ENCODE measurements at places on chromosomes 7 and 10.

GRCh38 chr10:88545359-88545758, 37.8 kb downstream of the RNLS start:
- no peak for DNase-seq

DNA sequence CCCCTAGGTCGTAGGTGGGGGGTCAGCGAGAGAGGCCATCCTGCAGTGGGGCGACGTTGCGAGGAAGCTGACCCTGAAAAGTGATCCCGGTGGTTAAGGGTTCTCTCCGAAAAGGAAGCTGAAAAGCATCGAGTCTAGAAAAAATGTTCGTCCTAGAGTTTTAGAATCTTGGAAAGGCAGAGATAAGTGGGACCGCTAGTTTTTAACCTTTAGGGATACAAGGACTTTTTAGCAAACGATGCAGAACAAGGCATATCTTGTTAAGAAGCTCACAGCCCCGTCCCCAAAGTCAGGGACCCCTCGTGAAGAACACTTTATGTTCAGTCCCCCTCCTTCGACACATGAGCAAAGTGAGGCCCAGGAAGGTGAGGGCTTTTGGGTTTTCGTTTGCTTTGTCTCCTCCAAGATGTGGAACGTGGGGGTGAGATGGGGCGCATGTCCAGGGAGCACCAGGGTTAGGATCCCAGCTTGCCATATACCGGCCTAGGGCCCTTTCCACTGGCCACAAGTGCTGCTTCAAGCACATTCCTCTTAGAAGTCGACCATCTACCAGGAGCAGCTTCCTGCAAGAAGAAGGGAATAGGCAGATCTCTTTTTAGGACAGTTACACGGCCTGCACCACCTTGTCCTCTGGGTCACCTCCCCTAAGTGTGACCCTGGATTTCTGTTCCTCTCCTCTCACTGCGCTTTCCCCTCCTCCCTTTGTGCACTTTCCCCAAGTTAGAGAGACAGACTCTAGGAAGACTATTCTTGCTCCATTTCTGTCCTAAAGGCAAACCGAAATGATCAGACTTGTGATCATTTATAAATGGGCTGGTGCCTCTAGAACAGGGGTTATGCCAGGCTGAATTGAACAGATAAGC, 969 bp downstream of the SLC35G1 start:
- no peak for DNase-seq

DNA sequence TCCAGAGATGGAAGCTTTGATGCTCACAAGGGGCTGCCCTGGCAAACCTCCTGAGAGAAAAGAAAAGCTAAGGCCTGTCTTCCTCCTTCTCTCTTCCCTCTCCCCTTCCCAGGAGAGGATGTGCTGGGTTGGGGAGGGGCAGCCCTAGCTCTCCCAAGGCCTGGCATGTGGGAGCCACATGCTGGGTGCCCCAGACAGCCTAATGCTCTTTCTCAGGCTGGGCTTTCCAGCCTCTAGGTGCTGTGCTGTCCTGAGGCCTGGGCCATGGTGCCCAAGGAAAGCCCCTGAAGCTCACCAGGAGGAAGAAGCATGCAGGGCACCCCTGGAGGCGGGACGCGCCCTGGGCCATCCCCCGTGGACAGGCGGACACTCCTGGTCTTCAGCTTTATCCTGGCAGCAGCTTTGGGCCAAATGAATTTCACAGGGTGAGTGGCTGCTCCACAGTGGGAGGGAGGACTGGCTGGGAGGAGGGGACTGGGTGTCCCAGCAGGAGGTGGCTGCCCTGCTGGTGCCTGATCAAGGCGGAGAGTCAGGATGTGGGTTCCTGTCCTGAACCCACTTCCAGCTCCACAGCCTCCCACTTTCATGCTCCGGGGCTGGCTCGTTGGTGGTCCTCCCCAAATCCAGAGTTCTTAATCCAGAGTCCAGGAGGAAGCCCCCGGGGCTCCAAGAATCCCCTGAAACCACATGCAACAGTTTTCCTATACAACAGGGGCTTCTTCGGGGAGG, 1.7 kb downstream of the CPA5 start:
- no peak for DNase-seq

- DNase-seq = no peak
Observed at GRCh38 chr10:119026301-119027110, 3.0 kb upstream of the NANOS1 start.

GRCh38 chr7:79523436-79523835, 70.0 kb upstream of the MAGI2 start:
- DNase-seq = no peak

DNA sequence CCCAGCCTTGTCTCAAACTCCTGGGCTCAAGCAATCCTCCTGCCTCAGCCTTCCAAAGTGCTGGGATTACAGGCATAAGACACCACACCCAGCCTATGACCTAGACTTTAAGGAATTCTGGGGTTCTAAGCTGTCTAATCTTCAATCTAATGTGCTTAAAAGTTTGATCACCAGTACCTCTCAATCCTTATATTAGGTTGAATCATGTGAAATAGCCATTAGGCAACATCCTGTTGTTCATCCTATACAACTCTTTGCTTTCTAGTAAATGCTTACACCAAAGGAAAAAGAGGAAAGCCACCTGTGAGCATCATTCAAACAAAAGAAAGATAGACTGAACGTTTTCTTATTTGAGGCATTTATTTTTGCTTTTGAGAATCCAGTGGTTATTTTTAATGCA, 56.0 kb downstream of the ATOH7 start:
- no peak for DNase-seq

- no peak for DNase-seq
Observed at GRCh38 chr10:114879093-114879492, 57.5 kb downstream of the FHIP2A start.

DNA sequence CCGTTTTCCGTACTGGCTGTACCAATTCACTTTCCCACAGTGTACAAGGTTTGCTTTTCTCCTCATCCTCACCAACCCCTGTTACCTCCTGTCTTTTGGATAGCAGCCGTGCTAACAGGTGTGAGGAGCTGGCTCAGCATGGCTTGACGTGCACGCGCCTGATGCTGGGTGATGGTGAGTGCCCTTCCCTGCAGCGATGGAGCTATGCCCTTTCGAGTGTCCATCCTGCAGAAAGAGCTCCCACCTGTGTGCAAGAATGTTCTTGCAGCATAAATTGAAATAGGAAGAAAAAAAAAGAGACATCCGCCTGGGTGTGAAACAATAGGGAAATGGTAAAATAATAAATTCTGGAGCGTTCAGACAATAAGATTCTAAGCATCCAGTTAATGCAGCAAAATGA, 9.5 kb upstream of the UBE3C start:
- no peak for DNase-seq

- no peak for DNase-seq
Observed at GRCh38 chr10:76287856-76288255, 856.4 kb downstream of the LRMDA start.

- no peak for DNase-seq
Observed at GRCh38 chr7:120760050-120760449, 97.9 kb downstream of the TSPAN12 start.

- DNase-seq = no peak
Observed at GRCh38 chr10:129171812-129172211, 295.2 kb upstream of the MGMT start.

DNA sequence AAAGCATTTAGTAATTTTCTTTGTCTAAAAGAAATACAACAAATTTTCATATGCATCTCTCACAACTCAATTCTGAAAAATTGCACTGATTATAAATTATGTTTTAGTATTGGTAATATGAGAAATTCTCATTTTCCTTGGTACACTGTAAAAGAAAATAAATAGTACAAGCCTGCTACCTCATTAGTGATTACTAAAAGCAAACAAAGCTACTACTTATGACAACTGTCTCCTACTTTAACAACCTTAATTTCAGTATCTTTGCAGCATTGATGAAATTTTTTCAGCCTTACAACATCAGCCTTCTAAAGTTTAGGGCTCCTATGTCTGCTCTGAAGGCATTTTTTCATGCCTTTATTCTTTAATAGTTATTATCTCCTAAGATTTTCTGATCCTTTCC, 65.7 kb downstream of the MINDY3 start:
- DNase-seq = no peak

GRCh38 chr7:4144811-4145510, 537.1 kb upstream of the FOXK1 start:
- DNase-seq = no peak

- DNase-seq = no peak
Observed at GRCh38 chr7:49563693-49564378, 209.6 kb upstream of the VWC2 start.

DNA sequence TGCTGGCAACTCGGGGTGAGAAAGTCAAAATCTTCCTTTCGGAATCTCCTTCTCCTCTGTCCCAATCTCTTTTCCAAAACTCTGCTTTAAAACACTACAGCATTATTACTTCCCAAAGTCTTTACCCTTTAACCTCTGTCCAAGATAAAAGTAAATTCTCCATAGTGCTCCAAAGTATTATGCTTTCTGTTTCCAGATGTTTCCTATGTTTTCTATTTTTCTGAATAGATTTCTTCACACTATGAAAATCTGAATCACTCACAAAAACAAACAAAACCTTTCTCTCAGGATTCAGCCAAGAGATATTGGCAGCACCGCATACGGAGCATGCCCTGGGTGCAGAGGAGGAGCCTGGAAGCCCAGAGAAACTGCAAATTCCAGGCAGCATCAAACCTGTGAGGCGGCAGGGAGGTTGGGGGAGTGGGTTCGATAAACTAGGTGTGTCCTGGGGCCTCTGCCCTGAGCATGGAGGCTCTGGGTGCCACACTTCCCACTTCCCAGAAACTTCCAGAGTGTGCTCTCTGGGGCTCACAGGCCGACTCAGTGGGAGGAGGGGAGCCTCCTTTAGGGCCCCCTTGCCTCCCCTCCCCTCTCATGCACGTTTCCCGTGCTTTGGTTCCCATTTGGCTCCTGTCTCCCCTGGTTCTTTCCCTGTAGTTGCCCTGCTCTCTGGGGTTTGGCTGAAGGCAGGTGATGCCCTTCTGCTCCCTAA, 35.6 kb downstream of the VIPR2 start:
- no peak for DNase-seq

DNA sequence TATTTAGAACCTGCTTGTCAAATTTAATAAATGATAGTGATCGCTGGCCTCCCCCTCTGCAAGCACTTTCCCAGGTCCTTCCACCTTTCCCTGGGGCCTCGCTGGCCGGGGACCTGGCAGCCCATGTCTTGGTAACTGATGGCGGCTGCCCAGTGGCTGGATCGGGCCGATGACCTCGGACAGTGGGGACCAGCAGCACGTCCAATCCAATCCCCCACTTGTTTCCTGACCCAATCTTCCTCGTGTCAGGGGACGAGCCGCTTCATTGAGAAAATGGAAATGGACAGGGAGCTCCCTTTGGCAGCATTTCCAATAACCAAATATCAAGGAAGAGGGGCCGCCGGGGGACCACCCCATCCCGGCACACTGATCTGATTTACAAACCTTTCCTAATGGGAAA, 17.2 kb downstream of the EBF3 start:
- no peak for DNase-seq
